ENCODE measurements at places on chromosomes 13 and 19.

GRCh38 chr13:111410232-111411021 lies 90.0 kb downstream of the TEX29 start:
- DNase-seq = no peak

GRCh38 chr19:5557691-5558090 lies 10.1 kb downstream of the TINCR start:
- DNase-seq = no peak

- no peak for DNase-seq
Observed at GRCh38 chr13:97742084-97742483, 211.4 kb upstream of the IPO5 start.

DNA sequence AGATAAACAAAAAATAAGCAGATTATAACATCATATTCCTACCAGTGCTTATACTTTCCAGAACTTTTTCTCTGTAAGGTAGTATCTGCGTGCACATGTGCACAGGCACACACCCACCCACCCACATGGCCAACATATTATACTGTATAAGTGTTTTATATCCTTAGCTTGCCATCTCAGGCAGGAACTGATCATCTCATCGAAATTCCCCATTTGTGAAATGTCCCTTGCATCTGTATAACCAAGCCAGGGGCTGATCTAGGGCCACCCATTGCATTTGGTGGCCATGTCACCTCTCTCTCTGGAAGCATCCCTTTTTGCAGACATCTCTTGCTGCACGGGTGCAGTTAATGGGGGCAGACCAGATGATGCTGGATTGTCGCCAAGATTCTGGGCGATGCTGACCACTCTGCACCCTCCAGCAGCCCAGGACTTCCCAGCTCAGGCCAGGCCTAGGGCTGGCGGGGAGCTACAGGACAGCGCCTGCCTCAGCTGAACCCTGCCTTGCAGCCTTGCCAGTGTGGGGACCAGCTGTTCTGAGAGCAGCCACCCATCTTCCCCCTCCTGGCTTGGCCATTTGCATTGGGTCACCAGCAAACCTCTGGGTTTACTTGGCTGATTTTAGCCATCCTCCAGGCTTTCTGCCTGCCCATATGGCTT lies 95.9 kb downstream of the SLC7A1 start:
- DNase-seq = peak; percentile 55

DNA sequence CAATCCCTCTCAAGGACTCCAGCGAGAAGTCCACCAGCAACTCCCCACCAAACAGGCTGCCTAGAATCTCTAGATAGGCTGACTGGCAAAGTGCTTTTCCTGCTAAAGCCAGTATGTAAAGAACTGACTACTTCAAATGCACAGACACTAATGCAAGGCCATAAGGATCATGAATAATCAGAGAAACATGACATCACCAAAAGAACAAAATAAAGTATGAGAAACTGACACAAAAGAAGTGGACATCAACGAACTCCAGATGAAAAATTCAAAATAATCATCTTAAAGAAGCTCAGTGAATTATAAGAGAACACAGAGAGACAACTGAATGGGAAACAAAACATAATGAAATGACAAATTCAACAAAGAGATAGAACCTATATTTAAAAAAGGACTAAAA lies 26.4 kb upstream of the CD70 start:
- DNase-seq = no peak

- DNase-seq = no peak
Observed at GRCh38 chr13:98457053-98457452, 119.9 kb downstream of the STK24 start.

DNA sequence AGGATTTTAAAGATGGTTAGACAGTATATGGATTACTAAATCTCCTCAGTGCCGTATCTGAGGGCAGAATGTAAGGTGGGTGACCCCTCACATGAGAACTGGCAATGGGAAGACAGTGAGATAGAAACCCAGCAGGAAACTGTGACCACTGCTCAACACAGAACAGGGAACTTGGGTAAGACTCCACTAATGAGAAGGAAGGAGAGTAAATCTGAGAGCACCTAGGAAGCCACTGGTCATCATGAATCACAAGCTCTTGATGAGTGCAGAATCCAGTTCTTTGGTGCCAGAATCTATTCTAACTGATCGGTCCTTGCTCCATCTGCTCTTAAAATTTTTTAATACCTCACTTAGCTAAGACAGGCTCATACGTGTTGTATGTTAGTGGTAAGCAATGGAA lies 261.8 kb downstream of the KLF12 start:
- no peak for DNase-seq

DNA sequence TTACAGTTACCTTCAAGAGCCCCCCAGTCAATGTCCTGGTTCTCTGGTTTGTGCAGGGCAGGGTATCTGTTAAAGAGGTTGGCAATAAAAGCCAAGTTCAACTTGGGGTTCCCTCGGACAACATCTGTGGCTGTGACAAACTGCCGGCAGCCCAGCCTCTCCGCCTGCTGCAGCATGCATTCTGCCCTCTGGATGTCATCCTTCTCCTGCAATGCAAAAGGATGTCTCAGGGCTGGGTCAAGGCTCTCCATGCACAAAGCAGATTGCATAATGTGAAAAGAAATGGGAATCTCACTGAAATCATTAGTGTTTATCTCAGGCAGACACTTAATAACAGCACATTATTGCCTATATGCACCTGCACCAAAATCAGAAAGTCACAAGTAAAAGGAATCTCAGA lies 35.1 kb downstream of the LCP1 start:
- DNase-seq = no peak

DNA sequence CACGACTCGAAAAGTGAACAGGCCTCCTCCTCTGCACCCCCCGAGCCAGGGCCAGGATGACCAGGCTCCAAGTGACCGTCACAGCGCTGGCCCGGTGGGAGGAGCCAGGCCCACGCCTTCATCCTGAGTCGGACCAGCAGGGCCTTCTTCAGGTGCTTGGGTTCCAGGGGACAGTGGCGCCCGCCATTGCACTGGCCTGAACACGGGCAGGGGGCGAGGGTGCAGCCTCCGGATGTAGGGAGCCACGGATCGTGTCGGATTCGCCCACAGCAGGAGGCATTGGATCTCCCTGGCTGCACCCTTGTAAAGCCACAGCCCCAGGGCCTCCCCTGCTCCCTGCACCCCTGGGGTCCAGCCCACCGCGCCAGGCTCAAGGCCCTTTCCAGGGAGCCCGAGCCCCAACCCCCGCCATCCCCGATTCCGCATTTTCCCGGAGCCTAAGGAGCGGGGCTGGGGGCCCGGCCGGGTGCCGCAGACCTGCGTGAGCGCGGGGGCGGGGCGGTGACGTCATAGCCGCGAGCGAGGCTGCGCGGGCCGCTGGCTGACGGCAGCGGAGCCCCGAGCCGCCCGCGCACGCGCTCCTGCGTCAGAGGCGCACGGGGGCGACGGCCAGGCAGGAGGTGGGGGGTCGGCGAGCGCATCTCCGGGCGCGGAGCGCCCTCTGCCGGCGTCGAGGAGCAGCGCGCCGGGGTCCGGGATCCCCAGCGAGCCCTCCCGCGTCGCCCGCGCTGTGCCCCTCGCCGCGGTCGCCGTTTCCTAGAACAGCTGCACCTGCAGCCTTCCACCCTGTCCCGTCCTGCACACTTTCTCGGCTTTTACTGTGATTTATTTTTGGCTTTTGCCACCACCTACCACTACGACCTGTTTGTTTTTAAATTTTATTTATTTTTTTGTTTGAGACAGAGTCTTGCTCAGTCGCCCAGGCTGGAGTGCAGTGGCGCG lies 1.5 kb upstream of the ATP5F1D start:
- DNase-seq = peak; percentile 92

GRCh38 chr13:50401049-50401505 lies 385.8 kb downstream of the KCNRG start:
- peak; percentile 14 for DNase-seq

DNA sequence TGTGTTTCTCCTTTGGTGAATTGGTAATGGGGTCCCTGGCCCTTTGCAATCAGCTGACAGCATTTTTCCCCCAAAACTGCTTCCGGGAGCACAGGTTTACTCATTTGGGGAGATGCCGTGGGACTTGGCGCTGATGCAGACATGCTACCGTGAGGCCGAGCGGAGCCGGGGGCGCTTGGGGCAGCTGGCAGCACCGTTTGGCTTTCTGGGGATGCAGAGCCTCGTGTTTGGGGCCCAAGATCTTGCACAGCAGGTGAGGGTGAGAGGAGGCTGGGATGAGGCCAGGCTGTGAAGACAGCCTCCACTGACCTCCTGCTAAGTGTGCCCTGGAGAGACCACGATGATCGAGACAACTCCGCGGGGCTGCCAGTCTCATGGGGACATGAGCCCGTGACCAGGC lies 13.4 kb upstream of the COLGALT1 start:
- no peak for DNase-seq

GRCh38 chr13:95434111-95434510 lies 118.4 kb upstream of the CLDN10 start:
- no peak for DNase-seq

- no peak for DNase-seq
Observed at GRCh38 chr19:592101-592500, 2.4 kb downstream of the HCN2 start.

- DNase-seq = no peak
Observed at GRCh38 chr13:75326173-75327134, 155.5 kb downstream of the TBC1D4 start.

DNA sequence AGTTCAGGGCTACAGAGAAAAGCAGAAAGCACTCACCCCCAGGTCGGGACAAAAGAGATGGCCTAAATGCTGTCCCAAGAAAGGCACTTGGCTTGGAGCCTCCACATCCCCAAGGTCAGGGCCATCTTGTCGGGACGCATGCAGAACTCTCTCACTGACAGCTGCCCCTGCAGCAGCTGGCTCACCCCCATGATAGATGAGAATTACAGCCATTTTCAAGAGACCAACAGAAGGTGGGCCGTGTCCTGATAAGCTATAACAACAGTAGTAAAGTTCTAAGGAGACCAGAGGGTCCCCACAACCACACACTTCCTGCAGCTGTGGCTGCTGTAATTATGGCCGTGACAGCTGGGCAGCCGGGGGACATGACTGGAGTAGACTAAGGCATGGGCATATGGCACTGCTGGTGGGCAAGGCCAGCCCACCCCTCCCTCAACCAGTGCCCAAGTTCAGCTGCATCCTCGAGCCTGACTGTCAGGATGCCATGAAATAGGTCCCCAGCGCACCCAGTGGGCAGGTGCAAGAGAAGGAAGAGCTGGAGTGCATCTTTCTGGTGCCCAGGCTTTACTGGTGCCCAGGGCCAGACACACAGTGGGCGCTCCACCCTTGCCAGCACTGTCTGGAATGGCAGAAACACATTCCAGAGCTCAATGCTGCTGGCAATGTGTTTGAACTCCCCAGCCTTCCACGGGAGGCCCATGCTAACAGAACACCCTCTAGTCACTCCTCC lies 436.7 kb upstream of the ZNF507 start:
- peak; percentile 96 for DNase-seq

- DNase-seq = no peak
Observed at GRCh38 chr13:30700364-30700763, 35.0 kb upstream of the ALOX5AP start.

GRCh38 chr13:97889803-97890202 lies 63.7 kb upstream of the IPO5 start:
- DNase-seq = no peak

DNA sequence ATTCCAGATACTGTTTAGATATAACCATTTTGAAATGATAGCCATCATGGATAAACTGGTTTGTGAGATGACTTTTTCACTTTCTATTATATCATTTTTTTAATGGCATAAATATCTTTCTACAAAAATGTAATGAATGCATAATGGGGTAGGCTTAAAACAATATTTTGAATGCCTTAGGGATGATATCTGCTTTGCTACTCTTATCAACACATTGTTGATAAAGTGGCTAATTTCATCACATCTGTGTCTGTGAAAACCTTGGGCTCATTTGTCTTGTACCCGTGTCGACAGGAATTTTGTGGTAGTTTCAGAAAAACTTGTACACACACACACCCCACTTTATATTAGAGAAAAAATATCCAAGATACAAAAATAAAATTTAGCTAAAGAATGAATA lies 44.1 kb downstream of the SLITRK6 start:
- DNase-seq = no peak

- peak; percentile 27 for DNase-seq
Observed at GRCh38 chr19:23436318-23436717, 41.0 kb upstream of the ZNF91 start.

DNA sequence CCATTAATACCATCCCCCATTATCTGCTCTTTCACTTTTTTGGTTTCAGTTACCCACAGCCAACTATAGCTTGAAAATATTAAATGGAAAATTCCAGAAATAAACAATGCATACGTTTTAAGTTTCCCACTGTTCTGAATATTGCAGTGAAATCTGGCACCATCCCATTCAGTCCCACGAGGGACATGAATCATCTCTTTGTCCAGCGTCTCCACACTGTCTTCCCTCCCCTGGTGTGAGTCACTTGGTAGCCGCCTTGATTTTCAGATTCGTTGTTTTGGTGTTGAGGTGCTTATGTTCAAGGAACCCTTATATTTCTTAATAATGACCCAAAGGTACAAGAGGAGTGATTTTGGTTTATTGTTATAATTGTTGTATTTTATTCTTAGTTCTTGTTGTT lies 246.1 kb downstream of the DCT start:
- peak; percentile 69 for DNase-seq

- no peak for DNase-seq
Observed at GRCh38 chr13:54312885-54313284, 1284.3 kb downstream of the OLFM4 start.

DNA sequence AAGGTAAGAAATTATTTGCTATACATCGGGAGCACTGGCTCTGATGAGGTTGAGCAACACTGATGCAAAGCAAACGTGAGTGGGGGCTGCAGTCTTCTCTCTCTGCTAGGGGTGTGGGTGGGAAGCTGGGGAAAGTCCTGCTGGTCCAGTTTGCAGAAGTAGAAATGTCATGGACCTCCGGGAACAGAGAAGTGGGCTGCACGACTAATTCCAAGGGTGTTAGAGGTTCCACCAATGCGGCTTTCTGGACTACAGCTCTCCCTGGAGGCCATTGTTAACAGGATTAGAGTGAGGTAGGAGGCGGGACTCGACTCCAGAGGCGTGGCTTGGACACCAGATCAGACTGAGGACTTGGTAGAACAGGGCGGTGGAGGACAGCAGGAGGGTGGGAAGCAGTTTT lies 5.7 kb upstream of the FBXO27 start:
- peak; percentile 58 for DNase-seq

DNA sequence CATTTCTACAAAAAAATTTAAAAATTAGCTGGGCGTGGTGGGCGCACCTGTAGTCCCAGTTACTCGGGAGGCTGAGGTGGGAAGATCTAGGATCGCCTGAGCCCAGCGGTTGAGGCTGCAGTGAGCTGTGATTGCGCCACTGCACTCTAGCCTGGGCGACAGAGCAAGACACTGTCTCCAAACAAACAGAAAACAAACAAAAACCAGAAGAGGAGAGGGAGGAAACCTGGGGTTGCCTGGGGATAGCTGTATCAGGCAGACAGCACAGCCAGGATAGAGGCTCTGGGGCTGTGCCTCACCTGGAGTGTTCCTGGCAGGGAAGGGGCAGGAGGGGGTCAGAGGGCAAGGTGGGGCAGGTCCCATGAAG lies 2.6 kb upstream of the POLR2E start:
- no peak for DNase-seq

DNA sequence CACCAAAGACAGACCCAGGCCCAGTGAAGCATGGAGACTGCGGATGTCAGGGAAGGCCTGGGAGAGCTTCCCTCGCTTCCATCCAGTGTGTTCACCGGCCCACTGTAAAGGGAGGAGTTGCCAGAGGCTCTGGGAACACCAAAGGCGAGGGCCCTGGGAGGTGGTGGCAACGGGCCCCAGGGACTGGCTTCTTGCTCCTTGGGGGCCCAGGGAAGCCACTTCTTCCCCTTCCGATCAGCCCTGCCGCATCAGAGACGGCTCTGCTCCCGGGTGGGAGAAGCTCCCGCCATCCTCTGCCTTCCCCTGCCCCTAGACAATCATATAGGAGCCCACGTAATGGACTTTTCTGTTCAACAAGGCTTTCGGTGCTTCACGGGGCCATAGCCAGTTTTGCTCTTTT lies 83.4 kb upstream of the GPR183 start:
- DNase-seq = no peak

- DNase-seq = no peak
Observed at GRCh38 chr13:34868733-34869132, 73.3 kb upstream of the NBEA start.

All from SJCRH30 (cell line).